ENCODE measurements at places on chromosomes 4 and X.

GRCh38 chrX:16267431-16267830 lies 100.2 kb downstream of the MAGEB17 start:
- DNase-seq: no peak

DNA sequence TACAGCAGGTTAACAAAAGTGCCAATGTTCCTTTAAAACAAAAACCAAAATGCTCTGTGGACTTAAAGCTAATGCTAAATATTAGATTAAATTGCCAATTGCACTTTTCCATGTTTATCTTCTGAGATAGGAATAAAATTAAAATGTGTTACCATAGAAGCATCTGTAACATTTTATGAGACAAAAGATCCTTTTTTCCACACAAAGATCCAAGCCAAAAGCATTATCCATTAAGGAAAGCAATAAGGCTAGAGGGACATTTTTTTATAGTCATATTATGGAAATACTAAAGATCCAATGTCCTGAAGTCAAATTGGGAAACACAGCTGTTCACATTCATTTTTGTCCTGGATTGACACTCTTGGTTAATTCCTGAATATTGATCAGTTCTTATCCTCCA lies 73.6 kb downstream of the PALLD start:
- DNase-seq: no peak

DNA sequence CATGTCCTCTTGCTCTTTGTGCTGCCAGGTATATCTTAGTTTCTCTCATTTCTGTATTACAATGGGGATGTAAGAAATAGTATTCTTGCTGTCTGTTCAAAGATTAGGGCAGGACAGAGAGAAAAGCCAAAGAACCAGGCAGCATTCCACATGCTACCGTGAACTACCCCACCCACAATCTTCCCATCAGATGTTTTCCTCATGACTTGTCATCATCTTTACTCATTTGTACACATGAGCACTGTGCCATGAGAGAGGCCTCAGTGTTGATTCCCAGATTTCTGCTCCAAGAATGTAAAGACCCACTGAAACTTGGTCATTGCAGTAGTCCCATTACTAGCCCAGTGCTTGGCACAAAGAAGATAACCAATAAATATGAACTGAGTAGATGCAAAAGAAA lies 354.6 kb upstream of the RASGEF1B start:
- DNase-seq: no peak

DNA sequence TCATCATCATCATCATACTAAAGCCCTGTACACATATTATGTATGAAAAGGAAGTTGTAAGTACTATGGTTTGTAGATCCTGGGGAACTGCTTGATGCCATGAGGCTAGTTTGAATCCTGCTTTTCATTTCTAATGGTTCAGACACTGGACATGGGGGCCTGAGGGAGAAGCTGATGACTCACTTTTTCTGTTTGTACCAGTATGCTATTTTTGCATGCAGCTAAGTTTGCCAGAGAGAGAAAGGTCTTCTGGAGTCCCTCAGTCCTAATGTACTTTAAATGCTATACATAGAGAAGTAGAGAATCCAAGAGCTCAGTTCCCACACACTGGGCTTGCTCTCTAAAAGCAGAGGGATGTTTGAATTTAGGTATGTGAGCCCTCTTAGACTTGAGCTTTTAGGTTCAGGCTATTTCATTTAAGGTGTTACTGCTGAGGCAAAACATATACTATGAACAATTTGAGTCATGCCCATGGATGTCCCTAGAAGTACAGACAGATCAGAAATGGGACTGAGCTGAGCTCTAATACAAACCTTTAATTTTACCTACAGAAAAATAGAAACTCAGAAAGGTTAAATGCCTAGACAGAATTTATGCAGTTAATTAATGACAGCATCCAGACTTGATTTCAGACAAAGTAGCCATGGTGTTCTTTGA lies 17.6 kb upstream of the HS3ST1 start:
- DNase-seq: no peak

Data from GM23248 (cell line).